ENCODE measurements at places on chromosomes 6 and 20. TPM values are rescaled to one million over a fixed set of nuclear protein-coding genes. Genes with fewer than 3 reads are reported as not detected.

GRCh38 chr6:92043777-92044176 is 1375.6 kb downstream of the EPHA7 start:
- H3K36me3 ChIP-seq: no peaks in the 10 kb centered on the region
- no peak overlapping the region for H3K27ac ChIP-seq
- H3K4me3 ChIP-seq: no peak overlapping the region
- H3K27me3 ChIP-seq: no peaks in the 10 kb centered on the region
- H3K4me1 ChIP-seq: no peaks in the 10 kb centered on the region
- DNase-seq: no peak

DNA sequence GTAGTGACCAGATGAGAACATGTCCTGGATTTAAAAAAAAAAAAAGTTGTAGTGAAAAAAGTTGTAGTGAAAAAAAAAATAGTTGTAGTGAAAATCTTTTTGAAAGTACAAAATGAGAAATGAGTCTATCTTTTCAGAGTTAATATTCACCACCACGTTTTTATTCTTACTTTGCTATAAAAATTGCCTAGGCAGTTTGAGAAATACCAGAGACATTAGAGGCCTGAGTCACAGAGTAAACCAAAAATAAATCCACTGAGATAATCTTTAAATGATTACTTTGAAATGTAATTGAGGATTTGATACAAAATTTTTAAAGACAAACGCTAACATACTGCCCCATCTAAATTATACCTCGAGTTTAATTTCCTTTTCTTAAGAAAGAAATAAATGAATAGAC is 101.2 kb upstream of the TIAM2 start:
- H3K4me3 ChIP-seq: no peak overlapping the region
- no peaks in the 10 kb centered on the region for H3K27me3 ChIP-seq
- DNase-seq: no peak
- H3K27ac ChIP-seq: no peak overlapping the region

GRCh38 chr20:54134445-54135220 is 39.2 kb downstream of the CYP24A1 start:
- H3K27ac ChIP-seq: no peak overlapping the region
- no peak for DNase-seq
- H3K27me3 ChIP-seq: no peaks in the 10 kb centered on the region
- H3K4me3 ChIP-seq: no peak overlapping the region

DNA sequence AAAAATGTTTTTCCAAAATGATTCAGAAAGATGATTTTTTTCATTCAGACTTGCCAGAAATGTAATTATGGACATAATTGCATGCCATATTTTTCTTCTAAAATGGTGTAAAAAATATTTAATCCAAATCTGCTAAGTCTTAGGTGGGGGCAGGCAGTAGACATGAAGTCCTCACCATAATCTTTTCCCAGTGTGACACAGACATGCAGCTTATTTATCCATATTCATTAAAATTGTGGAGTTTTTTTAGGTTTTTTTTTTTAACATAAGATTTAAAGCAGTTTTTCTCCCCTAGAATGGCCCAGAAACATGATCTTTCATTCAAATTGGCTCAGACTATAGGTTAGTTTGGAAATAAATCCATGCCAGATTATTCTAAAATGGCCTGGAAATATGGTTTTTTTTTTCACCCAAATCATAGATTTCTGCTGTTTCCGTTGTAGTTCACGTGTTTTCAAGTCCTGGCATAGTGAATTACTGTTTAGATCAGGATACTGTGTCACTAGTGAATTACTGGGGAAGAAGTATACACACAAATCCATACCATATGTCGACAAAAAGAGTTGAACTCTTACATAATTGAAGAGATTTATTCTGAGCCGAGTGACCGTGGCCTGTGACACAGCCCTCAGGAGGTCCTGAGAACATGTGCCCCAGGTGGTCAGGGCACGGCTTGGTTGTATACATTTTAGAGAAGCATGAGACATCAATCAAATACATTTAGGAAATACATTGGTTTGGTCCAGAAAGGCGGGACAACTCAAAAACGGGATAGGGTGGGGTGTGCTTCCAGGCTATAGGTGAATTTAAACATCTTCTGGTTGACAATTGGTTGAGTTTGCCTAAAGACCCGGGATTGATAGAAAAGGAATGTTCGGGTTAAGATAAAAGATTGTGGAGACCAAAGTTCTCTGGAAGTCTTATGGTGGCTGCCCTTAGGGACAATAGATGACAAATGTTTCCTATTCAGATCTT is 33.9 kb downstream of the ZNF133 start:
- H3K27me3 ChIP-seq: no peaks in the 10 kb centered on the region
- H3K4me1 ChIP-seq: no peaks in the 10 kb centered on the region
- H3K4me3 ChIP-seq: no peak overlapping the region
- H3K27ac ChIP-seq: no peak overlapping the region

DNA sequence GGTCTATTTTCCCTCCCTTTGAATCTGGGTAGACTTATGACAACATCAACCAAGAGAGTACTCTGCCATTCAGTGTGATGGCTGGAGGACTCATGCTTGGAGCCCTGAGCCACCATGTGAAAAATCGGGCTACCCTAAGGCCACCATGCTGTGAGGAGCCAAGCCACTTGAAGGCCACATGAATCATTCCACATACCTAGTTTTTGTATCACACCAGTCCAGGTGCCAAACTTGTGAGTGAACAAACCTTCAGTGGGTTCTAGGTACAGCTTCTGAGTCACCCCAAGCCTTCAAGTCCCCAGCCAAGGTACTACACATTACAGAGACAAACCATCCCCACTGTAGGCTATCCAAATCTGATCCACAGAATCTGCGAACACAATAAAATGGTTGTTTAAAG is 37.4 kb upstream of the E2F3 start:
- H3K27ac ChIP-seq: no peak overlapping the region
- DNase-seq: no peak
- peaks cover 44% of the 10 kb centered on the region for H3K4me1 ChIP-seq
- H3K36me3 ChIP-seq: no peaks in the 10 kb centered on the region
- H3K4me3 ChIP-seq: no peak overlapping the region

DNA sequence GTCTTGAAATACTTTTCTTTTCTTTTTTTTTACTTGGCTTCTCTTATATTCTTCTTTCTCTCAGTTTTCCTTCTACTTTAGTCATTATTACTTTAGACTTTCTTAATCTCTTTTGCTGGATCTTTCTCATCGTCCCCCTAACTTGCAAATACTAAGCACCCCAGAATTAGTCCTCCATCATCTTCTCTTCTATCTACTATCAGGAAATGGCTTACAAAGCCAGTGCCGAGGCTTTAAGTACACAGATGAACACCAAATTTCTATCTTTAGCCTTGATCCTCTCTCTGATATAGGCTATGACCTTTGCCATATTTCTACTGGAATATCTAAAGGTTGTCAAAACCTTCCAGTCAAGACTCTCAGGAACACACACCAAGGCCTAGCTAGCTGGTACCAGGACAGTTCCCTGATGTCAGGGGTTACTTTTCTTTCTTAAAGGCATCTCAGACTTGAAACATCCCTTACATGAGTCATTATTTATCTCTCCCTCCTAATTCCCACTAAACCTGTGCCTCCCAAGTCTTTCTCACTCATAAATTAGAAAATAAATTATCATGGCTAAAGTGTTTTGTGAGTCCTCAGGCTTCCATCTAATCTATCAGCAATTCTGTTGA is 278.6 kb upstream of the TCF21 start:
- DNase-seq: no peak
- no peaks in the 10 kb centered on the region for H3K36me3 ChIP-seq
- no peaks in the 10 kb centered on the region for H3K4me1 ChIP-seq
- H3K27ac ChIP-seq: no peak overlapping the region

- DNase-seq: no peak
- H3K4me1 ChIP-seq: no peaks in the 10 kb centered on the region
- no peak overlapping the region for H3K27ac ChIP-seq
- no peak overlapping the region for H3K4me3 ChIP-seq
- H3K36me3 ChIP-seq: no peaks in the 10 kb centered on the region
- no peaks in the 10 kb centered on the region for H3K27me3 ChIP-seq
These were observed 71.8 kb downstream of the FOXF2 start for GRCh38 chr6:1461207-1461606.

DNA sequence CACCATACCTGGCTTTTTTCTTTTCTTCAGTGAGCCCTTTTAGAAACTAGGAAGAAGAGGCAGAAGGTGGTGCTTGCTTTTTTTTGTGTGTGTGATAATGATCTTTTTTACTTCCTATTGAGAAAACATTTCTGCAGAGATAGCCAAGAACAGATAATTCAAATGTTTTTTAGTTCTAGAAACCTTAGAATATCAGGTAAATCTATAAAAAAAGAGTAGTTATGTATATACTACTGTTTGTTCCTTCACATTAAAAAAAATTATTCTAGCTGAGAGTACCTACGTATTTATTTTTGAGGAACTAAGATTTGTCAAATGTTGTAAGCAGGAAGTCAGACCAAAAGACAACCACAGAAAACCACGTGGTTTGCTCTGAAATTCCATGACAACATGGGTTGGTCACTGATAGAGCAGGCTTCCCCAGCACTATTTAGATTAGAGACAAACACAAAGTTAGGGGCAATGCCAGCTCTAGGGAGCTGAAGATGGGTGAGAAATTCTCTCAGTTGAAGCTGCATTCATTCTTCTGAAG is 12.8 kb downstream of the STK4 start:
- DNase-seq: peak; percentile 68
- peaks cover 42% of the 10 kb centered on the region for H3K36me3 ChIP-seq
- peaks cover 88% of the 10 kb centered on the region for H3K4me1 ChIP-seq

TRIM40 gene
- total RNA-seq: not detected

AURKA gene
- total RNA-seq: 50.8 TPM

CLDN20 gene
- total RNA-seq: not detected
